ENCODE measurements at places on chromosomes 5 and 9. TPM values are rescaled to one million over a fixed set of nuclear protein-coding genes. Genes with fewer than 3 reads are reported as not detected.

Gene HMCN2
- 7.3 TPM for total RNA-seq

Gene NRG2
- total RNA-seq: 0.61 TPM

Gene C9
- total RNA-seq: not detected

Gene PCDHGC4
- total RNA-seq: 2.0 TPM

Gene PPP2R2B
- total RNA-seq: 0.49 TPM

Gene PRR7
- 3.3 TPM for total RNA-seq

Gene IFNB1
- total RNA-seq: not detected

Gene SOWAHA
- 1.0 TPM for total RNA-seq

Gene STPG3
- 0.23 TPM for total RNA-seq

Gene ANXA2R
- total RNA-seq: 4.6 TPM

Gene YTHDC2
- 32.5 TPM for total RNA-seq

- DNase-seq: no peak
Observed at GRCh38 chr9:2722715-2723114, 5.4 kb downstream of the KCNV2 start.

DNA sequence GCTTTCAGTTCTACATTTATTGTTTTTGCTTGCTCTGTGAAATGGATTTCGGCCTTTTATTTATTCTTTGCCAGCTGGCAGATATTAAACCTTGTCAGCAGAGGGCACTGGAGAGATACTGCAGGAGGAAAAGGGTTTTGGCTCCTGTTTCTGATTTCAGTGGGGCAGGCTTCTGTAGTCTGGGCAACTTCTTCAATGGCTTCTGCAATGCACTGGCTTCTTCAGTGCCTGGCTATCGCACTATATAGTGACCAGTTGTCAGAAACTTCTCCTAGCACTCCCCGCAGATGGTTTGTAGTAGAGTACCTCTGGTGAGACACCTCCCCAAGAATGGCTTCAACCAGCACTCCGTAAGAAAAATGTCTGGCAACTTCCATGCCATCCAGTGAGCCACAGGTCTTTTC is 3.2 kb upstream of the NFX1 start:
- no peak for DNase-seq

- DNase-seq: peak; percentile 72
Observed at GRCh38 chr9:36864491-36865410, 169.3 kb downstream of the PAX5 start.

GRCh38 chr9:89933578-89933977 is 328.8 kb downstream of the GADD45G start:
- no peak for DNase-seq

DNA sequence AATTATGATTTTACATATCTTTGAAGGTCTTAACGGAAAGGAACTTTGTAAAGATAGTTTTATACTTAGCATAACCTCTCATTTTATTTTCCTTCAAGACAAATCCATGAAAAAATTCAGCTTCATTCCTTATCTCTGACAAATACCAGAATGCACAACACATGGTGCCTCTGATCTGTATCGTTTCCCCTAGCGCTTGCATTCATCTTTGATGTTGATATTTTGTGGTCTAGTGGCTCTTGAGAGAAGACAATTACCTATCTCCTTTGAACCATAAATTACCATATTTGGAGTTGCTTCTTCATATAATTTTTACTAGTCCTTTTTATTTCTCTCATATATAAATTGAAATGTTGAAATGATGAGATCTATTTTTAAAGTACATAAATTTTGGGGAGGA is 551.3 kb downstream of the PDE4D start:
- DNase-seq: no peak

GRCh38 chr9:92727716-92728700 is 36.6 kb downstream of the BICD2 start:
- no peak for DNase-seq

- no peak for DNase-seq
Observed at GRCh38 chr5:27797220-27797619, 758.8 kb upstream of the CDH9 start.

DNA sequence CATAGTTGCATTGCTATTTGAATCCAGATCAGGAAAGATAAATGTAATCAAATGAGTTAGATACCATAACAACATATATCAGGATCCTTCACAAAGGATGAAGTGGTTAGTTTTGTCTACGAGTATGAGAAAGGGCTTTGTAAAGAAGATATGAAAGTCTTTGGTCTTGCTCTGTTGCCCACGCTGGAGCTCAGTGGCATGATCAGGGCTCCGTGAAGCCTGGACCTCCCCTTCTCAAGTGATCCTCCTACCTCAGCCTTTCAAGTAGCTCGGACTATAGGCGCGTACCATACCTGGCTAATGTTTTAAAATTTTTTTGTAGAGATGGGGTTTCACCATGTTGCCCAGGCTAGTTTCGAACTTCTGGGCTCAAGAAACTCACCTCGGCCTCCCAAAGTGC is 1.8 kb downstream of the SMC5 start:
- DNase-seq: no peak

DNA sequence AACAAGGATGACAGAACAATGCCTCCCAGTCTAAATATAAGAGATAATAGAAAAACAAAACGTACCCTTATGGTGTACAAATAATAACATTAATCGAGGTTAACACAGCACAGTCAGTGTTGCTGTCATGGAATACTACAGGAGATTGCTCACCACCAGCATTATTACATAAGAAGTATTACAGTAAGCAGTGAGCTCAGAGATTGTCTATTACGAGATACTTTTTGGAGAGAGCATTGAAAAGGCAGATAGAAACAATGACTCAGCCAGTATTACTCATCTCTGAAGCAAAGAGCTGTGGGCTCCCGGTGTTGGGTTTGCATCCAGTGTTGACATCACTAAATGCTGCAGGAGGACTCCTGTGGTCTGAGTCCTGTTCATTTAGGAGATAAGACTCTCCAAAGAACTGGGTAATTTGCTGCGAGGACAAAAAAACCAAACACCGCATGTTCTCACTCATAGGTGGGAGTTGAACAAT is 191.9 kb upstream of the SEMA6A start:
- no peak for DNase-seq

DNA sequence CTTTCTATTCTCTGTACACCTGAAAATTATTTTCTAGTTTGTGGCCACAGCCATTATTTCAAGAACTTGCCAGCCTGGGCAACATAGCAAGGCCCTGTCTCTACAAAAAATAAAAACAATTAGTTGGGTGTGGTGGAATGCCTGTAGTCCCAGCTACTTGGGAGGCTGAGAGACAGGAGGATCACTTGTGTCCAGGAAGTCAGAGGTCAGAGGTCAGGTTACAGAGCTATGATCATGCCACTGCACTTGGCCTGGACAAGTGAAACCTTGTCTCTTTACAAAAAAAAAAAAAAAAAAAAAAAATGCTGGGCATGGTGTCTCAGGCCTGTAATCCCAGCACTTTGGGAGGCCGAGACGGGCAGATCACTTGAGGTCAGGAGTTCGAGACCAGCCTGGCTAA is 58.3 kb downstream of the HMGCR start:
- no peak for DNase-seq

DNA sequence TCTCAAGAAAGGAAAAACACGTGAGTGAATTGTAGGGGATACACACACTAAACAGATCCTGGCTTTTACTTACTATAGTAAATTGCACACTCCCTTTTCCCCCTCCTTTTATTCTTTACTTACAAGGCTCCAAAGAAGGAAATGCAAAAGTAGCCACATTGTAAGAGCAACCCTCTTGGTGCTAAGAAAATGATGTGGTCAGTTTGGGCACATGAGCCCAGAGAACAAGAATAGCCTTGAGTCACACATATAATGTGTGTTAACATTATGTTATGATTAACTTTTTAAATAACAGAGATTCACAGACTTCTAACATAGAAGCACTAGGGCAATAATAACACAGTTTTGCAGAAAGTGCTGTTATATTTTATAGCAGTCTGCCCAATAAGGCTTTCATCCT is 48.5 kb downstream of the PCSK5 start:
- DNase-seq: no peak

- no peak for DNase-seq
Observed at GRCh38 chr5:132841305-132841704, 10.9 kb upstream of the SHROOM1 start.

DNA sequence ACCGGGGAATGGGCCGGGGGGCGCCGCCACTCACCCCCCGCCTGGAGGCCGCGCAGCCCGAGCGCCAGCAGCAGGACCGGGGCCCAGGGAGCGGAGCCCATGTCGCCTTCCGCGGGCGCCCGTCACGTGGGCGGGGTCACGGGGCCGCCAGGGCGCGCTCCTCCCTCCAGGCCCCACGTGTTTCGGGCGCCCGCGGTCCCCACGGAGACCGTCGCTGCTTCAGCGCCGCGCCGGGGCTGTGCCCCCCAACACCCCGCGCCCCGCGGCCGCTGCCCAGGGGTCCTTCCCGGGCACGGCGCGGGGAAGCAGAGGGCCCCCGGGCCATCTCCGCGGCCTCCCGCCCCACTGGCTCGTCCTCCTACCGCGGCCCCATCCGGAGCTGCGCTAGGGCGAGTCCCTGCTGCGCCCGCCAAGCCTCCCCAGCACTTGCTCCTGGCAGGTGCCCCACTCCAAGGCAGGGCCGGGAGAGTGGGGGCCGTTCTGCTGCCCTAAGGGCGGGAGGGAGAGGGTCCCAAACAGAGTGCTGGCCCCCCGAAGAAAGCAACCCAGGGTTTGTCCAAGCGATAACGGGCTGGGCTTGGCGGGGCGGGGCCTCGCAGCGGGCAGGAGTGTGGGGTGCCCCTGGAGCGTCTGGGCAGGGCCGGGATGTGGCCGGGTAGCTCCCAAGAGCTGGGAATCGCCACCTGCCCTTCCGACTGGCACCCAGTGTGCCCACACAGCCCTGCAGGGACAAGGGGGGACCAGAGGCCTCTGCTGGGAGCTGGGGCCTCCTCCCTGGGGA is at the start of gene DPP7:
DPP7 (minus strand) TSS at position 121 of the 781 bp plus-strand sequence; CDS start at position 101, 20 bp downstream.
- DNase-seq: peak; percentile 97

GRCh38 chr5:133383580-133383939 is 228.8 kb downstream of the FSTL4 start:
- DNase-seq: no peak

- no peak for DNase-seq
Observed at GRCh38 chr5:88667496-88668201, 215.3 kb downstream of the MEF2C start.

- DNase-seq: no peak
Observed at GRCh38 chr9:89400403-89401116, 82.3 kb downstream of the SECISBP2 start.

DNA sequence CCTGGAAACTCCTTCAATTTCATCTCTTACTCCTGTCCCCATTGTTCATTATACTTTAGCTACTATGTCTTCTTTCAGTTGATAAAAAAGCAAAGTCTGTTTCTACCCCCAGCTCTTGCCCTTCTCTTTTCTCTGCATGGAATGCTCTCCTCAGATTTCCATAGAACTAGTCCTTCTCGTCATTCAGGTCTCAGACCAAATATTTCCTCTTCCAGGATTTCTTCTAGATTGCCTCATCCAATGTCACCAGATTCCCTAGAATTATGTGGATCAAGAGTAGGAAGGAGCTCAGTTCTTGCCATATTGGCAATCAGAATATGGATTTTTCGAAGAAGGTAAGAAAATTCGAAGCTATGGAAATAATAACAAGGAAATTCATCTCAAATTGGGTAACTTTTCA is 176.1 kb downstream of the GABRG2 start:
- DNase-seq: no peak

DNA sequence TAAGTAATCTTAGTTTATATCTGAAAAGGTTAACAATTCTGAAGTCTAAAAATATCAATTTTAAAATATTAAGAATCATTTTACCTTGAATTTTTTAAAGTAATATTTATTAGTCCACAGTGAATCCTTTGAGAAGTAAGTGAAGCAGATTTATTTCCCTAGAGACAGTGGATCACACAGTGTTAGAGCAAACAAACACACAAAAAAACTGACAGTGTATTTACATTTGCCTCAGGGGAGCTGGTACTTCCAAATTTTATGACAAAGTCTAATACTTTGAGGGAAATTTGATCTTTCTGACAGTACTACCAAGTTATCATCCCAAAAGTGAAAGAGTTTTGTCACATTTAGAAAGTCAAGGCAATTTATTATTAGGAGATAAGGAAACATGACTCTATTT is 1750.6 kb upstream of the CDH9 start:
- no peak for DNase-seq

DNA sequence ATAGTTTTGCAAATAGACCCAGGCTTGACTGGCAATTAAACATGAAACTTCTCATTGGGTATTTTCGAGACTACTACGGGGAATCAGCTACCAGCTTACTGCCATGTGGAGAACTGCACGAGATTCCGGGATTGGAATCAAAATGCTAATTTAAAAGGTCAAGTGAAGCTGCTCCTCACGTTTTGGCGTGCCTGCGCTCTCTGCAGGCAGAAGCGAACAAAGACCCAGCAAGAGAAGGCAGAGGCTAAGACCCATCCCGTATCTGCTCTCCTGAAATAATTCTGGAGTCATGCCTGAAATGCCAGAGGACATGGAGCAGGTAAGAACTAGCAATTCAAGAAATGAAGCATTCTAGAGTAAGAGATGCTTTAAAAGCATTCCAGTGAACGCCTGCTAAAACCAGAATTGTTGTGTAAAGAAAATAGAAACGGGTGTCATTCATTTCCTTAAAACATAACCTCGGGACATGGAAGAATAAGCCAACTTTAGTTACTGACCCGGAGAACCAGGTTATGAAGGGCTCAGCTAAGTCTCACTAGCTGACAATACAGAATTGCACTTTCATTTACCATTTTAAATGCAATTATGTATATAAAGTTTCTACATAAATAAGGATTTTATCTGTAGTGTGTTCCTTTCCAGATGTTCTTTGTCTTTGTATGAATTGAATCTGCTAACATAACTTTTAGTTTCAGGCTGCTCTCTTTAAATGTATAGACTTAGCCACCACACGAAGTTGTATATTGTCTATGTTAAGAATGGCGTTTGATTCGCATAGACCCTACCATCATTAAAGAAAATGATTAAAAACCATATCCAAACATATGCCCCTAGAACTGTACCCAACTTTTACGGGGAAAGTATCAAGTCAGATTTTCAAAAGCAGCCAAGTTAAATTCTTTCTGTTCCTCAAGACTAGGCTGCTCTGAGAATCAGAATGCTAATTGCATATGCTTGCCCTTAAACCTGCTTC is 2.0 kb upstream of the MAT2B start:
- DNase-seq: no peak

GRCh38 chr9:133002147-133003070 is 23.9 kb downstream of the GFI1B start:
- no peak for DNase-seq

GRCh38 chr9:68546596-68547390 is 6.1 kb upstream of the TMEM252 start:
- peak; percentile 45 for DNase-seq

DNA sequence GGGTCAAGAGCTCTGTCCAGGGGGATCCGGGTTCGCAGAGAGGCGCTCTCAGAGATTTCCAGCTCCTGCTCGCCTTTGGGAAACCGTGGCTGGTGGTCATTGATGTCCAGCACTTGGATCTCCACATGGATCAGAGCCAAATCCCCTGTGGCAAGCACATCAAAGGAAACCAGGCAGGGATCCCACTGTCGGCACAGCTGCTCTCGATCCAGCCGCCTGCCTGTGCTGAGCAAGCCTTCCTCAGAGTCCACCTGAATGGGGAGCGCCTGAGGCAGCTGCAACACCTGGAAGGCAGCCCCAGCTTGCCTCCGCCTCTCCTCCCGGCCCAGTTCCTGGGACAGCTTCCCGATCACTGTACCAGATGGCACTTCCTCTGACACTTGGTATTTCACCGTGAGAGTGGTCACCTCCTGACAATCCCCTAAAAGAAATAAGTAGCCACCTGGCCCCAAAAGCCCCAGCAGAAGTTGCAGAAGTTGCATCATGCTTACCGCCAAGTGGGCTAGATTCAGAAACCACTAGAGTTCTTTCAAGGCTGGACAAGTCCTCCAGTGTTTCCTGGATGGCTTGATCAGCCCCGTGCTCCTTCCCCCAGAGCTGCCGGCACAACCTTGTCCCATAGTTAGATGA is 520 bp downstream of the PCDH12 start:
- peak; percentile 41 for DNase-seq

- no peak for DNase-seq
Observed at GRCh38 chr9:130179331-130179907, 7.2 kb downstream of the NCS1 start.

Measured in upper lobe of left lung (tissue), 6 donors.